ENCODE measurements at places on chromosomes 12 and 14. TPM values are rescaled to one million over a fixed set of nuclear protein-coding genes. Genes with fewer than 3 reads are reported as not detected.

The CHGA gene
- 1.0 TPM for total RNA-seq

The ATXN7L3B gene
- 45.7 TPM for total RNA-seq

The TCL1B gene
- total RNA-seq = not detected

The FGF6 gene
- not detected for total RNA-seq

The SERPINA10 gene
- total RNA-seq = not detected

DNA sequence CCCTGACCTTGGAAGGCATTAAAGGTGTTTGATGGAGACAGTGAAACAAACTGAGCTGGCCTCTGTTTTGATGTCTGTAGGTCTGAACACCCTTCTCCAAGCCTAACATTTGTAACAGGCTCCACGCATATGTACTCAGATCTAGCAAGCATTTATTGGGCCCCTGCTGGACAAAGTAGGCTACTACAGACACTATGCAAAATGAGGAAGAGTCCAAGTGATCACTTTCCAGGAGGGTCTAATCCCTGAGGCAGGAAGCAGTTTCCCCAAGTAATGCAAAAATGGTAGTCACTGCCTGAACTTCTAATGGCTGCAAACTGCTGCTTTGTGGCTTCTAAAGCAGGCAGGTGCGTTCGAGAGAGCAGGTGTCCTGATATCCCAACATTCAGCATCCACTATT is 405.8 kb downstream of the MED13L start:
- no peak overlapping the region for H3K4me3 ChIP-seq
- no peaks in the 10 kb centered on the region for H3K27me3 ChIP-seq
- no peak overlapping the region for H3K27ac ChIP-seq
- no peaks in the 10 kb centered on the region for H3K36me3 ChIP-seq
- DNase-seq = no peak

GRCh38 chr12:2300886-2301285 is 248.1 kb downstream of the CACNA1C start:
- no peak for DNase-seq
- H3K27ac ChIP-seq = no peak overlapping the region
- H3K27me3 ChIP-seq = no peaks in the 10 kb centered on the region

- H3K27me3 ChIP-seq = no peaks in the 10 kb centered on the region
- no peak overlapping the region for H3K4me3 ChIP-seq
- no peaks in the 10 kb centered on the region for H3K4me1 ChIP-seq
- no peak for DNase-seq
- H3K36me3 ChIP-seq = no peaks in the 10 kb centered on the region
Measured at GRCh38 chr14:86626530-86626929, 1096.6 kb downstream of the FLRT2 start.

GRCh38 chr12:98470469-98471082 is 44.8 kb upstream of the TMPO start:
- H3K4me1 ChIP-seq = peaks cover 8% of the 10 kb centered on the region
- no peak overlapping the region for H3K4me3 ChIP-seq
- H3K27ac ChIP-seq = peak overlapping the region; percentile 49
- H3K36me3 ChIP-seq = no peaks in the 10 kb centered on the region
- H3K27me3 ChIP-seq = no peaks in the 10 kb centered on the region

DNA sequence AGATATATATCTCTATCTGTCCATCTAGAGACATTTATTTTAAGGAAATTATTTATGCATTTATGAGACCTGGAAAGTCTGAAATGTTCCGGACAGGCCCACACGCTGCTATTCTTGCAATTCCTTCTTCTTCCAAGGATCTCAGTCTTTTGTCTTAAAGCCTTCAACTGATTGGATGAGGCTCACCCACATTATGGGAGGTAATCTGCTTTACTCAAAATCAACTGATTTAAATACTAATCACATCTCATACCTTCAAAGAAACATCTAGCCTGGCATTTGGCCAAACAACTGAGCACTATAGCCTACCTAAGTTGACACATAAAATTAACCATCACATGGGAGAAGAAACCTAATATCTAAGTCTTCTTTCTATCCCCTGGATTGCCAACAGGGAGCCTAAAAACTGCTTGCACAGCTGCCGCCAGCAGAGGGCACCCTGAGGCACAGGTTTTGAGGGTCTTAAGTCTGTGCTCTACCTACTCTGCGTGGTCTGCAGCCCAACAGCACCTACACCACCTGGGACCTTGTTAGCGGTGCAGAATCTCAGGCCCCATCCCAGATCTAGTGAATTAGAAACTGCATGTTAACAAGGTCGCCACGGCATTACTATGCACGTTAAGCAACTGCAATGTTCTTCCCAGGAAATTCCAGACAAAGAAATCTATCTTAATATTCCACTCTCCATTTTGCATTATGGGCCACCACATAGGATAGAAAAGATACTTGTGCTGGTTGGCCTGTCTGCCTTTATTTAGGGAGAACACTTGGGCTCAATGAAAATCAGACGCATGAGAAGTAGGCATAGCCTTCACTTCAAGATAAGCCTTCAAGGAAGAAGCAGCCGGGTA is 249.7 kb downstream of the FOXG1 start:
- H3K4me1 ChIP-seq = no peaks in the 10 kb centered on the region
- H3K27me3 ChIP-seq = no peaks in the 10 kb centered on the region
- no peaks in the 10 kb centered on the region for H3K36me3 ChIP-seq
- peak; percentile 9 for DNase-seq
- no peak overlapping the region for H3K4me3 ChIP-seq

DNA sequence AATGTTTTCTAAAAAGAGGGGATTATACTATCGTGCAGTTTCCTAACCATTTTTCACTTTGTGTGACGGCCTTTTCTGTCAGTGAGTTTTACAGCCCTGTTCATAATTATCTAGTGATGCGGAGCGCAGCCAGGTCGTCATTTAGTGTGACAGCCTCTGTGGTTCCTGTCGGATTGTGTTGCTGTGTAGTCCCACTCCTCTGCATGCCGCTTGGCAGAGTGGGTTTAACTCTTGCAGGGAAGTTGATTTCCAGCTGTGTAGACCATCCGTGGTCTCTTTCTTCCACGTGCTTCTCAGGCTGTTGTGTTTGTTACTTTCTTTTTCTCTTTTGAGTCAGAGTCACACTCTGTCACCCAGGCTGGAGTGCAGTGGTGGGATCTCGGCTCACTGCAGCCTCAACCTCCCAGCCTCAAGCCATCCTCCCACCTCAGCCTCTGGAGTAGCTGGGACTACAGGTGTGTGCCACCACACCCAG is 8.6 kb downstream of the RAN start:
- H3K27ac ChIP-seq = no peak overlapping the region
- DNase-seq = no peak
- no peaks in the 10 kb centered on the region for H3K4me1 ChIP-seq
- no peaks in the 10 kb centered on the region for H3K36me3 ChIP-seq
- H3K27me3 ChIP-seq = no peaks in the 10 kb centered on the region

DNA sequence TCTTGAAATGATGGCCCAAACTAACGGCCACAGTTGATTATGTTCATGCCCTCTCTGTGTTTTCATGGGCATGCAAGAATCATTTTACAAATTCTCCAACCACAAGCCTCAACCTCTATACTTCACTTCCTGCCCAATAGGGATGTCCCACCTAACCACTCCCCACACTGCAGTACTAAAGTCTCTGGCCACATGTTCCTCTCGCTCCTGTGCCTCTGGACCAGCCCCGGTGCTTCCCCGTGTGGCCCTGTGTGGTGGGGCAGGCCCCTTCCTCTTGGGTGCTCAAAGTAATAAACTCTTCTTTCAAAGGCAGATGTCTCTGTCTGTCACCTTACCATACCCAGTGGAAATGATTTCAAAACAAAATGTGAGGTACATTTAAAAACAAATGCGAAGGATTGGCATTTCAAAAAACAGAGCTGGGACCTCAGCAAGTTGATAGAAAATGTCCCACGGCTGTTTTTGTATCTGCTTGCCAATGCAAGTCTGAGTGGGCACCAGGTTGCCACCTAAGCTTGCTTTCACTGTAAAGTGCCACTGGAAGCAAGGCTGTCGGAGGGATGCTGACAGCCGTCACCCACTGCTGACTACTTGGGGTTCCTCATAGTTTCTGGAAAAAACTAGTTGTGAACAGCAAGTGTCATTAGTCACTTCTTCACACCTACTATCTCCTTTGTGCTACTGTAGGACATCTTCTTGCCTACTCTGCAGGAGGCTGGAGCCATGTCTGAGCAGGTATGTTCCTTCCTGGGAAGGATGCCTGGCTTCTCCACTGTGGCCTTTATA is 8.2 kb upstream of the SERPINA11 start:
- H3K4me3 ChIP-seq = no peak overlapping the region
- H3K36me3 ChIP-seq = no peaks in the 10 kb centered on the region
- H3K27me3 ChIP-seq = no peaks in the 10 kb centered on the region
- no peak overlapping the region for H3K27ac ChIP-seq
- H3K4me1 ChIP-seq = no peaks in the 10 kb centered on the region
- no peak for DNase-seq

DNA sequence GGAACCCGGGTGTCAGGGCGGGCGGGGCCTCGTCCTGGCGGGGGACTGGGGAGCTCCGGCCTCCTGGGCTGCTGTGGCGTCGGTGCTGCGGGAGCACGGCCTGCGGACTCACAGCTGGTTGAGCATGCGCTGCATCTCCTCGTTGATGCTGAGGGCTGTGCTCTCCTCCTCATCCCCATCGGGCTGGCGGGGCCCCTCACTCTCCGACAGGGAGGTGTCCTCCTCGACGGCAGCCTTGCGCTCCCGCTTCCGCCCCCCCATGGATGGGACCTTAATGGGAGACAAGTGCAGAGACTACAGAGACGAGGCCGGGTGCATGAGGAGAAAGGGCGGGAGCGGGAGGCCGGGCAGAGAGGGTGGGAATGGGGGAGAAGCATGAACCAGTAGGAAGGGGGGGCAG is 7.3 kb downstream of the IFFO1 start:
- peaks cover 21% of the 10 kb centered on the region for H3K4me1 ChIP-seq
- no peaks in the 10 kb centered on the region for H3K27me3 ChIP-seq
- peak overlapping the region; percentile 2 for H3K4me3 ChIP-seq
- no peaks in the 10 kb centered on the region for H3K36me3 ChIP-seq
- no peak overlapping the region for H3K27ac ChIP-seq

- no peaks in the 10 kb centered on the region for H3K27me3 ChIP-seq
- no peak for DNase-seq
- H3K4me3 ChIP-seq = no peak overlapping the region
- no peaks in the 10 kb centered on the region for H3K36me3 ChIP-seq
- H3K27ac ChIP-seq = no peak overlapping the region
Measured at GRCh38 chr12:67697967-67698366, 49.4 kb downstream of the DYRK2 start.

GRCh38 chr12:129704232-129704830 is 199.5 kb downstream of the TMEM132D start:
- no peaks in the 10 kb centered on the region for H3K27me3 ChIP-seq
- H3K4me1 ChIP-seq = no peaks in the 10 kb centered on the region
- no peak overlapping the region for H3K27ac ChIP-seq
- H3K36me3 ChIP-seq = no peaks in the 10 kb centered on the region
- H3K4me3 ChIP-seq = no peak overlapping the region
- DNase-seq = no peak

DNA sequence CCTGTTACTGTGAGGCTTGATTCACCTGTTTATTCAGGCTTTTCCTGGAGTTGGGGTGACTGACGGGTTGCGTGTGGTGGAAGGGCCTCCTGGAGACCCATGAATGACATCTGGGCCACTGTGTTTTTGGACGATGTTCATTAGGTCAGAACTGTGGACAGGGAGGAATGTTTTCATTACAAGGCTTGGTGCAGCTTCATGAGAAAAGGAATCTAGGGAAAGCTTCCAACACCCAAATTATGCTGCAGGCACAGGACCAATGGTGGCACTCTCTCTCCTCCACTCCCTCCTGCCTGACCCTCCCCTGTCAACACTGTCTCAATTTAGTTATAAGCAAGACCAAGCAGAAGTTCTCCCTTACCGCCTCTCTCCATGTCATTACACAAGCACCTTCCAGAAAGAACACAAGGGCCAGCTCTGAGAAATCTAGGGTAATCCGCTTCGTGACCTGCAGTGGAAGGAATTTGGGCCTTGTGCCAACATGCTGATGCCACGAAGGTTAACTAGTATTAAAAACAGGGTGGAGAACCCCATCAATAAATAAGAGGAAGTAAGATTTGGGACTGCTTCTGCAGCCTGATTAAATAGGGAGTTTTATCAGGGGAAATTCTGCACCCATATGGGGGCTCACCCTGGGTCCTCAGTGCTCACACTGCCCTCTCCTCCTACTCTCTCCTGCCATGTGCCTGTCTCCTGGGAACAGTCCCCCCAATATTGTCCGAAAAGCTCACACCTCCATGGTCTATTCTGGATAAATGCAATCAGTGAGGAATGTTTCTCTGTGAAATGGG is 200.3 kb downstream of the KTN1 start:
- H3K4me1 ChIP-seq = no peaks in the 10 kb centered on the region
- no peak for DNase-seq
- H3K4me3 ChIP-seq = no peak overlapping the region
- H3K27ac ChIP-seq = no peak overlapping the region
- H3K36me3 ChIP-seq = no peaks in the 10 kb centered on the region
- H3K27me3 ChIP-seq = no peaks in the 10 kb centered on the region

DNA sequence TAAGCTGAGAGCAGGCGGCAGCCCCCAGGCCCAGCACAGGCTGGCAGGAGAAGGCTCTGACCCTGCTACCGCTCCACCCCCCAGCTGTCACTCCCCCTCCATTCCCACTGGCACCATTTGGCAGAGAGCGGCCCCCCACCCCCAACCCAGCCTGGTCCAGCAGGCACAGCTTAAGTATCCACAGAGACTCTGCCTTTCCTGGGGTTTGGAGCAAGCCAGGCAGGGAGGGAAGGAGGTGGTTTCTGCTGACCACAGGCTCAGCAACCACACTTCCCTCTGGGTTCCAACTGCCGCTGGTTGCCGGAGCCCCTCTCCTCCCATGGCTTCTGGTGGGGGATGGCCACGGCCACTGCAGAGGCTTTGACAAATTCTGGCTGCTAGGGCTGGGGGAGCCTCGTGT is 30.5 kb upstream of the CCND2 start:
- H3K4me3 ChIP-seq = no peak overlapping the region
- H3K4me1 ChIP-seq = no peaks in the 10 kb centered on the region
- no peak for DNase-seq
- H3K27me3 ChIP-seq = no peaks in the 10 kb centered on the region

DNA sequence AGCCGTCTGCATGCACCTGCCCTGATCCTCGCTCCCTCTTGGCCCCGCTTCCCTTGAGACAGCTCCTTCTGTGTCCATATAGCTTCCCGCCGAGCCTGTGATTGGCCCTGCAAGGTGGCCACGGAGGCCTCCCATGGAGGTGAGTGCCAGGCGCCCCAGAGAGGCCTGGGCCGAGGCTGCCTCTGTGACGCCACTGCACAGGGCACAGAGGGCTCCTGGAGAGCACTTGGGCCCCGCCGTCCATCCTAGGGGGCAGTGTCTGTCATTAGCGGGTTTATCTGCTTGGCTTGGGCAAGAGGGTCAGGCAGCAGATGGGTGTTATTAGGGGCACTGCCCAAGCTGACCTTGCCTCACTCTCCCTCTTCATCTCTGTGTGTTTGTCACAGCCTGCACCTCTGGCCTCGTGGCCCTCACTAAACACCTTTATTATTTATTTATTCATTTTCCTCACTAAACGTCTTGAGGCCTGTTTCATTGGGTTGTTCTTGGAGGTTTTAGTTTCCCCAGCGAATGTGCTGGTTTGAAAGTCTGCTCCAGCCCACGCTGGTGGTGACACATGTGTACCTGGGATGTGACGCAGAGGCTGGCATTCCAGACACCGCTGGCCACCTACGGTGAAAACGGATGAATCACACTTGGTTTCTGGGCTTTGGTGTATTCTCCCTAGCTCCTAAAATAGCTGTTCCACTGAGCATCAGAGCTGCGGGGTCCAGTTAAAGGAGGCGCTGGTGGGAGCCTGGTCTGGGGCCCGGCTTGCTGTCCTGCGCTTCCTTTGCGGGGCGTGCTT is 5.9 kb downstream of the ZFYVE21 start:
- no peak overlapping the region for H3K4me3 ChIP-seq
- peaks cover 33% of the 10 kb centered on the region for H3K4me1 ChIP-seq
- H3K27ac ChIP-seq = no peak overlapping the region
- H3K36me3 ChIP-seq = no peaks in the 10 kb centered on the region
- no peak for DNase-seq

Data from ovary (tissue), 10 donors.